Effector CD8-positive, alpha-beta T cell (primary cell): ENCODE measurements at places on chromosomes 5 and 9.

GRCh38 chr9:111917201-111917600 lies 20.6 kb downstream of the UGCG start:
- DNase-seq: no peak

GRCh38 chr5:390623-391491 lies 52.1 kb upstream of the EXOC3 start:
- no peak for DNase-seq

- no peak for DNase-seq
These were observed 1485.7 kb upstream of the CDH9 start for GRCh38 chr5:28523888-28524635.

- no peak for DNase-seq
These were observed 19.9 kb downstream of the VAV2 start for GRCh38 chr9:133971981-133972941.

- DNase-seq: no peak
These were observed 159.3 kb downstream of the TMC1 start for GRCh38 chr9:72680593-72681282.

DNA sequence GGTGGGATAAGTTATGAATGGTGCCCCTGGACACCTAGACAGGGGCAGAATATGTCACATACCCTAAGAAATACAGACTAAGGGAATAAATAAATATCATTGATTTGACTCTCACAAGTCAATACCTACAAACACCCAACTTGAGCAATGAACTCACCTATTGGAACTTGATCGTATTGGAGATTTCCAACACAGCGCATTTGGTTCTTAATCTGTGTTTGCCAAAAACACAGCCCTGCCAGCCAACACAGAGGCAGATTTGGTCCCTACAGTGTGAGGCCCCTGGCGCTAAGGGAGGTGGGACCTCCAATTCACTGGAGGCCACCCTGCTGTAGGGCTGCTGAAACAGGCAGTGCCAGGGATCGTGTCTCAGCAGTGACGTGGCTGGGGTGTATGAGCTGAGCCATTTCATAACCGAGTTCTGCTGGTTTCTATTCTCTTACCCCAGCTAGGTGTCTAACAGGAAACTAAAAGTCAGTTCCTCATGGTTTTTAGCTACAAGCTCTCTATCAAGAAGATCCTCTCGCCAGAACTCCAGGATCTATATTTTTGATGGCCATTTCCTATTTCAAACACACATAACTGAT lies 84.5 kb downstream of the SLC1A1 start:
- no peak for DNase-seq

GRCh38 chr5:107424491-107424890 lies 246.2 kb downstream of the EFNA5 start:
- DNase-seq: no peak

DNA sequence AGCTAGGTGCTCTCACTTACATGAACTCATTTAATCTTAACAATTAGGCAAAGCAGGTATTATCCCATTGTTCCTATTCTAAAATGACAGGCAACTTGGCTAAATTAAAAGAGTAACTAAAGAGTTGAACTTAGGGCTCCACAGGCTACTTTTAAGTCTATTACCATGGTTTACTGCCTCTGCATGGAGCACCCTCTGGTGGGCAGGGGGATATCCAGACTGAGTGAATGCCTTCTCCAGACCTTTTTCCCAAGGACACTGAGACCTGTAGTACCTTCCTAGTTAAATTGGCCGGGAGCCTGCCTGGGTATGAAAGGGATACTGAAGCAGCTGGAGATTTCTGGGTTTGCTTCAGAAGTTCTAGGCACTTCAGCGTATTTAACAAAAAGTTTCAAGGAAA lies 238.1 kb downstream of the ELAVL2 start:
- no peak for DNase-seq

DNA sequence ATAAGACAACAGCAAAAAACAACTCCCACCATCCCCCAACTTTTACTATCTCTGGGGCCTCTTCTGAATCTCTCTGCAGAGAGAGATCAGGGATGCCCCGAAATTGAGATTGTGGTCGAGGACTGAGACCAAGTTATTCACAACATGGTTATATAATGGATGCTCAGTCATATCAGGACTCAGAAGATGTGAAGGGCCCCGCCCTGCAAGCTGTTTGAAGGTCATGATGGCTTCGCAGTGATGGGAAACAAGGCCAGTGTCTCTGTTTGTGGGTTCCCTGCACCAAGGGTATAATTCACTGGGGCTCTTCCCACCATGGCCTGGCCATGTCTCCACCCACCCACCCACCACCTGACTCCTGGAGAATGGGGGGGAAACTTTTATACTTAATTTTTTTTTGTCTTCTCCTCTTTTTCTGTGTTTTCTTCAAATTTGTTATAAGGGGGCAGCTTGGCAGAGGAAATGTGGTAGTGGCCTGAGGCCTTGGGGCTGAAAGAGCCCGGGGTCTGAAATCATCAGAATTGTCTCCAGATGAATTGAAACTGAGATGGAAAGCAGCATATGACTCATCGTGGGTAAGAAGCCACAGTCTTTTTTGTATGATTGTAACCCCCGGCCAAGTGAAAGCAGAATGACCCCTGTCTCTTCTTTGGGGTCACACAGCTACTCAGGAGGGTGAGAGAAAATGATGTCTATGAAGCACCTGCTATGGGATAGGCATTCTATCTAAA lies 15.0 kb upstream of the TEX48 start:
- DNase-seq: no peak

GRCh38 chr9:117435630-117436261 lies 20.9 kb upstream of the ASTN2 start:
- no peak for DNase-seq

- DNase-seq: no peak
These were observed 13.8 kb downstream of the INVS start for GRCh38 chr9:100112677-100113336.

- no peak for DNase-seq
These were observed 224.3 kb downstream of the AOPEP start for GRCh38 chr9:94950579-94951323.

DNA sequence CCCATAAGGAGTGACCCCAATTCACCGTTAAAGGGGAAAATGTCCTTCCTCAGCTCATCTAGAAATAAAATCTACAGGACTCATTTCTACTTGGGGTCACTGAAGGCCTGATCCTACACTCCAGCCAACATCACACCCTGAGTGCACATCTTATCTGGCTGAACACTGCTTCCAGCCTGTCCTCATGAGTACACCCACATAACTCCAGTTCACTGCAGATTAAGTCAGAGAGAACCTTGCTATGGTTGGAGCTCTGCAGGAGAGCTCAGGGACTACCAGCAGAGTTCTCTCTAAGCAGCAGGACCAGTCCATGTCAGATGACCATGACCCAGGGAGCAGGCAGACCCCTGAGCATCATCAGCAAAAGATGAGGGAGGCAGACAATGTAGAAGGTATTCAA lies 126.9 kb upstream of the MAP3K1 start:
- no peak for DNase-seq

DNA sequence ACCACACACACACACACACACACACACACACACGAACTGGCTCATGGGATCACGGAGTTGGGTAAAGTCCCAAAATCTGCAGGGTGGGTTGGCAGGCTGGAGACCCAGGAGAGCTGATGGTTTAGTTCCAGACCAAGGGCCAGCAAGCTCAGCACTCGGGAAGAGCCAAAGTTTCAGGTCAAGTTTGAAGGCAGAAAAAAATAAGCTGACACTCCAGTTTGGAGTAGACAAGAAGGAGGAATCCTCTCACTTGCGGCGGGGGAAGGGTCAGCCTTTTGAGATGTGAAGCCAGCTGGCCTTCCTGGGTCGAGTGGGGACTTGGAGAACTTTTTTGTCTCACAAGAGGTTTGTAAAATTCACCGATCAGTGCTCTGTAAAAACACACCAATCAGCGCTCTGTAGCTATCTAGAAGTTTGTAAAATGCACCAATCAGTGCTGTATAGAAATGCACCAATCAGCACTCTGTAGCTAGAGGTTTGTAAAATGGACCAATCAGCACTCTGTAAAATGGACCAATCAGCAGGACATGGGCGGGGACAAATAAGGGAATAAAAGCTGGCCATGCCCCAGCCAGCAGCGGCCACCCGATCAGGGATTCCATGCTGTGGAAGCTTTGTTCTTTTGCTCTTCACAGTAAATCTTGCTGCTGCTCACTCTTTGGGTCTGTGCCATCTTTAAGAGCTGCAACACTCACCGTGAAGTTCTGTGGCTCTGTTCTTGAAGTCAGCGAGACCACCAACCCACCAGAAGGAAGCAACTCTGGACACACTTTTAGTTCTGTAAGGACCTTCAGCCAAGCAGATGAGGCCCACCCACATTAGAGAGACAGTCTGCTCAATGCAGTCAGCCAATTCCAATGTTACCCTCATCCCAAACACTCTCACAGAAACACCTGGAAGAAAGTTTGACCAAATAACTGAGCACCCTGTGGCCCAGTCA lies 37.8 kb upstream of the UNC5A start:
- no peak for DNase-seq

DNA sequence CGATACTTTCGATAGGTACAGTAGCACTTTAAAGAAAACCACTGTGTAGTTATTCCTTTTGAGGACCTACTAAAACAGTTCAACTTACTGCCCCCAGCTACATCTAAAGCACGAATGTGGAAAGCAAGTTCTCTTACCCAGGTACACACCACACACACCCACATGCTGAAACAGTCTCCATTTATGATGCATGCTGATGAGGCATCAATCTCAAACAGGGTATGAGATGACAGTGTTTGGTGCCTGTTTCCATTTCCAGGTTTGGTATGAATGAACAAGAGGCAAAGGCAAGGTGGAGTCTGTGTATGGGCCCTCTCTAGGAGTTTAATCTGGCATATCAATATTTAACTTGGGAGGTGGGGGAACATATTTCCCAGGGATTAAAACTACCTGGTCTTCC lies 13.9 kb downstream of the HMGXB3 start:
- DNase-seq: no peak

- DNase-seq: no peak
These were observed 41.8 kb upstream of the NFIL3 start for GRCh38 chr9:91465420-91465819.

DNA sequence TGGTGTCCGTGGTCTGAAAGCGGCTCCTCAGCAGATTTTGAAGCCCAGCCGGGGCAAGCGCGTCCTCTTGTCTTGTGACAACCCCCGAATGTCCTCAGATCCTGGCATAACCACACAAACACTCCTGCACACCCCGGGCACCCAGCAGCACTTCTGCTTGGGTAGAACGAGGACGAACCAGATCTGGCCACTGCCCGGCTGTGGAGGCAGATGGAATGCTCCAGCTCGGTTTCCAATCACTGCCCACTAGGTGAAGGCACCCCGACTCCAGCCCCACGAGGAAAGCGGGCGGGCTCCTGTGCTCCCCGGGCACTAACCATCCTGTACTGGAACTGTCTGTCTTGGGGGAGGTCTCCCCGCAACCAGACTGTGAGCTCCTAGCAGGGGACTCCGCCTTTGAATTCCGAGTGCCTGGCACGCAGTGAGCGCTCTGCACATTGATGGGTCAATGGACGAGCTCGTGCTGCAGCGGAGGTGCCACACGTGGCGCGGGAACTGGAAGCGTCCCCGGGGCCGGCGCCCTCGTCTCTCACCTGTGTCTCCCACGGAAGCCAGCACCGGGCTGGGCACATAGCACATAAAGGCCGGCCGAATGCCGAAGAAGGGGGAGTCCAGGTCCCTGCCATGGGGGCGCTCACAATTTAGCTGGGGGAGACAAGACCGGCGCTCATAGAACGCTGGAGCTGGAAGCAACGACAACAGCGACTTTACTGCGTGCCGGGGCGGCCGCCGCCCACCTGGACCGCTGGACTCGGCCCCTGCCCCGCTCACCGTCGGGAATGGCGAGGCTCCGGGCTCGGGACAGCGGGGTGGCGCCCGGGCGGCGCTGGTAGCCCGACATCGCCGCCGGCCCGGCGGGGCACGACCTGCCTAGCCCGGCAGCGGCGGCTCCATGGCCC lies 608 bp downstream of the ENTR1 start:
- DNase-seq: no peak

DNA sequence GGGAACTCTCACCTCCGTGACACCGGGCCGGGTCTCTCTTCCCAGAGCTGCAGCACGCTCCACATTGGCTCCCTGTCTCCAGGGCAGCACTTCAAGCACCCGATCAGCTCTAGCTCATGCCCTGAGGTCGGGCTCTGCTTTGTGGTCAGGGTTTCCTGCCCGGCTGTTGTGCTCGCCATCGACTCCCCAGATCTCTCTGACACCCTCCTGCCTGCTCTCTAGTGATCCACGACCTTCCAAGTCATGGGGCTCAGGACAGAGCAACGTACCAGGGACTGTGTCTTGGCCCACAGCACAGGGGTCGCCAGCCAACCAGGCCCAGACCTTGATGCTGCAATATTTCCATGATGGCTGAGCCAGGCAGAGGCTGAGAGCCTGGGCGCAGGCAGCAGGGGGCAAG lies 45.1 kb downstream of the PRRT1B start:
- DNase-seq: no peak

DNA sequence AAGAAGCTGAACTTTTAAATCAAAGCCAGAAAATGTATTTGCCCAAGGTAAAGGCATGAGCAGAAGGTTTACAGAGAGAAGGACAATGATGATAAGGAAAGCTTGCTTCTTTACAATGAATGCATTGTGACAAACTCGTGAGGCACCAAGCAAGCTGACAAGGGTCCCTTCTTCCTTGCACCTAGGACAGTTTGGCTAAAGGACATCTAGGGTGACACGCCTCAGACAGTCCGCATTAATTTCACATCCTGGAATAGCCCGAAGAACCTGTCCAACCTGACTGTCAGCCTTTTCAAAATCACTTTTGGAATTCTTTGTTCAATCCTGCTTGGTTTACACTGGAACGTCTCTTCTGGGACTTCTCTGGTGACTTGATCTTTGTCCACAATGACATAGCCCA lies 146.4 kb upstream of the MAP3K1 start:
- no peak for DNase-seq

DNA sequence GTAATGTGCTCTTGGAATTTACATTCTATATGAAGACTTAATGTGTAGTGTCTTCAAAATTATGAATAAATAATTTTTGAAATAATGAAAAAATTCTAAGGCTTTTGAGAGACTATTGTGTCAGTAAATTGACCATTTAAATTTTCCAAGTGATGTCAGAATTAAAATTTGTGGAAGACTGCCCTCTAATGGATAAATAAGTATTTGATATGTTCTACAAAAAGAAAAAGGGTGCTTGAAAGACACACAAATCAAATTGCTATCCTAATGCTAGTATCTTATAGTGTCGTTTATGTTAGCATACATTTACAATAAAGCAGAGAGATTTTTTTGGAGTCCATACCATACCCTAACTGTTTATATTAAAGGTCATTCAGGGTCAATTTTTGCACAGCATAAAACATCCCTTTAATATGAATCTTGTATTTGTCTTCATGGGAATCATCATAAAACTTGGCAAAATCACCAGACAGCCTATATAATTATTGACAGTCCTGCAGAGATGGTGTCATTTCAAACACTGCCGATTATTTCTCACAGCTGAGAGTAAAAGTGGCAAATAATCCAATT lies 120.8 kb upstream of the SLC27A6 start:
- DNase-seq: no peak

DNA sequence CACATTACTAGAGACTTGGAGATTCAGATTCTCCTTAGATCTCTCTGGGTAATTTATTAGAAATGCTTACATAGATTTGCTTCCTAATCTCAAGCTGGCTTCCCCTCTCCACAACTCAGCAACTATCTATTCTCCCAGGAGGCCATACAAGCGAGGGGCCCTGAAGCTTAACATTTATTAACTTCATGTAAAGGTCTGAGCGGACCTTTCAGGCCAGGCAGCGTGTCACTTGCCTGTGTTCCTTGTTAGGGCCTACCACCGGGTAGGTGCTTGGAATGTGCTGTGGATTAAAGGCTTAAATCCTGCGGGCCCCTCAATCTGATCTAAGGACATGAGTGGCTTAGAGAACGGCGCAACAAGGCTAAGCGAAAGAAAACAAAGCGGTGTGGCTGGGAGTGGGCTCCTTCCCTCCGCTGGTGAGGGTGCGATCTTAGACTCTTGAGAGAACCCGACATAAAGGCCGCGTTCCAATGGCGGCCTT lies 712 bp upstream of the HSPA4 start:
- no peak for DNase-seq
